NCI-H510A treated with DMSO at 0.1 percent for 48 hours (cell line): ENCODE measurements at places on chromosomes 6 and 20.

DNA sequence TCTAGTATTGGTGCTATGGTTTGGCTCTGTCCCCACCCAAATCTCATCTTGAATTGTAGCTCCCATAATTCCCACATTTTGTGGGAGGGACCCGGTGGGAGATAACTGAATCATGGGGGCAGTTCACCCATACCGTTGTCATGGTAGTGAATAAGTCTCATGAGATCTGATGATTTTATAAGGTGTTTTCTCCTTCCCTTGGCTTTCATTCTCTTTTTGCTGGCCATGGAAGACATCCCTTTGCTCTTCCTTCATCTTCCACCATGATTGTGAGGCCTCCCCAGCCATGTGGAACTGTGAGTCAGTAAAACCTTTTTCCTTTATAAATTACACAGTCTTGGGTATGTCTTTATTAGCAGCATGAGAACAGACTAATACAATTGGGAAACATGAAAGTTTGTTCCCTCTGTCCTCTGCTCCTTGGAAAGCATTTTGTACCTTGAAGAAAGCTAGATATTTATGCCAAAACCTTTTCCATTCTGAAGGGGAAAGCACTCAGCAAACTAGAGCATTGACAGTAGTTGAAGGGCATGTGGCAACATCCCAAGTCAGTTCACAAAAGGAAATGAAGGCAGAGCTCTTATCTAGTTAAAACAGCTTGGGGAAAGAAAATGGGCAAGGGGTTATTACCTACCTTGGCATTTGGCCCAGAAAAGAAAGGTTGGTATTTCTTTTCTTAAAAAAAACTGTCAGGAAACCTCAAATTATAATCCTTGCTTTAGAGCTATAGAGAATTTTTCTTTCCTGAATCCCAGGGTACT lies 10.7 kb upstream of the TNFAIP3 start:
- DNase-seq, result no peak

- no peak for DNase-seq
Observed at GRCh38 chr6:15317934-15318902, 72.3 kb downstream of the JARID2 start.

- no peak for DNase-seq
Observed at GRCh38 chr6:8315154-8315553, 120.2 kb downstream of the SLC35B3 start.

DNA sequence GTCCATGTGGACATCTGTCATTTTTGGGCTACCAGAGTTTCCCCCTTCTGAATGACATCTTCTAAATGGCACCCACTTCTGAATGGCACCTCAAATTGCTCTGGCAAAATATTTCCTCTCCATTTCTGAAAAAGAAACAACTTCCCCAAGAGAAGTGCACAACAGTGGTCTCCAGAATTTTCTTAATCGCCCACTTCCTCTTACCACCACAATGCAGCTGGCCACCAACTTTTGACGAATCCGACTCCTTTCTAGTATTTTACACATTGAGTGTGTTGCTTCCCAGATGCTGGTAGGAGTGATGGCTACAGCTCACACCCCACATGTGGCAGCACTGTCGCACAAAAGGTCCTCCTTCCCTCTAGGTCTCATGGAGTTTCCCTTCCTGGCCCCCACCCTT lies 216.1 kb downstream of the FOXA2 start:
- DNase-seq, result no peak
